ENCODE measurements at places on chromosomes 11 and 22.

DNA sequence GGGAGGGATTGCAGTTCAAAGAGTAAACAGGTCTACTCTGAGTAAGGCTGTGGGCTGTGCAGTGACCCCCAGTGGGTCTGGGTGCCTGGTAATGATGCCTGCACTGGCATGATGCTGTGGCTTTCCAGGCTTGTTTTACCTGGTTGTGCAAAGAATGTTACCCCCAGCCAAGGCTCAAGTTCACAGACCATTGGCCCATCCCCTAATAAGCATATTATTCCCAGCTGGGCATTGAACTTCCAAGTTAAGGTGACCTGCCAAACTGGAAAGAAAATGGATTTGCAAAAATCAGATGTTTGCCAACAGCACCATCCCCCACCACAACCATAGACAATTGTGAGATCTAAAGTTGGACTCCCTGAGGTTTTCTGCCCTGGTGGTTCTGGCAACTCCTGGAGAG is 7.9 kb upstream of the EHF start:
- DNase-seq = no peak

DNA sequence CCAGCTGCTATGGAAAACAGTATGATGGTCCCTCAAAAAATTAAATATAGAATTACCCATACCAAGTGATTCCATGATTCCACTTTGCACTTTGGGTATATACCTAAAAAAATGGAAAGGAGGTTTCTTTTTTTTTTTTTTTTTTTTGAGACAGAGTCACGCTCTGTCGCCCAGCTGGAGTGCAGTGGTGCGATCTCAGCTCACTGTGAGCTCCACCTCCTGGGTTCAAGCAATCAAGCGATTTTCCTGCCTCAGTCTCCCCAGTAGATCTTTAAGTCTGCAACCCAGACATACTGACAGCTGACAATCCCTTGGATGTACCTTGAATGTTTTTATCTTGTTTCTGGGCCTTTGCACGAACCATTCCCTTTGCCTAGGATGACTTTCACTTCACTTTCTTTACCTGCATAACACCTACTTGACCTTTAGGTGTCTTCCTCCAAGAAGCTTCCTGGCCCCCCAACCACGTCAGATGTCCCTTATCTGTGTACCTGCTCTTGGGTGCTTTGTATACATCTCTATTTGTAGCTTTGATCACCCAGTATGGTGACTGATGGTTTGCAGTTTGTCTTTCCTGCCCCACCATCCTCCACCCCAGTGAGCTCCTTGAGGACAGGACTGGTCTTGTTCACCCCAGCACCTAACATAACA is 11.6 kb downstream of the UCP3 start:
- DNase-seq = no peak

- DNase-seq = no peak
Measured at GRCh38 chr11:94211261-94211830, 82.7 kb downstream of the PANX1 start.

- DNase-seq = no peak
Measured at GRCh38 chr11:88297421-88297820, 40.1 kb downstream of the CTSC start.

DNA sequence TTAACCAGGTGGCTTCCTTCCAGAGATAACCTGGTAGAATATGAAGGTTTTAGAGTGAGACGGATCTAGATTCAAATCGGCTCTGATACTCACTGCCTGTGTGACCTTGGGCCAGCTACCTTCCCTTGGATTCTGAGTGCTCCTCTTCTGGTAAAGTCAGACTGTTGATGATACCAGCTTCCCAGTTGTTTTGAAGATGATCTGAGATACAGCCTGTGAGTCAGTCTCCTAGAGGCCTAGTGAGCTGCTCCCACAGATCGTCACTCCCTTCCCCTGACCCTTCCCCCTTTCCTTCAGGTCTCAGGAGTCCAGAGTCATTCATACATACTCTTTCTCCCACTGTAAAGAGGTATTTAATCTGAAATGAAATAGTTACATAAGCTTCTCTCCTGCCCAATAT is 207.8 kb downstream of the GRIK4 start:
- DNase-seq = no peak

GRCh38 chr11:44709281-44709562 is 17.5 kb upstream of the TSPAN18 start:
- no peak for DNase-seq

DNA sequence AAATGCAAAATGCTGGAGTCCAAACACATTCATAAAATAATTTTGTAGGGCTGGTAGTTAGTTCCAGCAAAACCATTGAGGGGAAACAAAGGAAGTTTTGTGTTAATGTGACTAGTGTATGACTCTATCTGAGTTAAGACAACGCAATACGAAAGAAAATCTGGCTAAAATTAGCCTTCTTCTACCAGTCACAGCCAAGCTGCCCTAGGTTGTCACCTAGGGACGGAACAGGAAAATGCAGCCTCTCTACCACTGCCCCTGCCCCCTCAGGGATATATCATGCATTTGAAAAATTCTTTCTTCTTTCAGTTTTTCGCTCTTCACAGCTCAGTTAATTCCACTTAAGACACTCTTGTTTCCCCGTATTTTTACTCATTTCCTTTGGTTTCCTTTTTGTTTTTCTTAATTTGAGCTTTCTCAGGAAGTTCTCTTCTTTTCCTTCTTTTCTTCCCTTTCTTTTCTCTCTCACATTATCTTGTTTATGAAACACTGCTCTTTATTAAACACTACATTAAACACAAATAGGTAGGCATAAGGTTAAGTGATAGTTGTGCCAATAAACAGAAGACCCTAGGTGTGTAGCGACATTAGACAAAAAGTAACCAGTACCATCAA is 30.6 kb downstream of the KIRREL3 start:
- no peak for DNase-seq

GRCh38 chr11:57392066-57392762 is 1.8 kb upstream of the PRG2 start:
- DNase-seq = no peak

DNA sequence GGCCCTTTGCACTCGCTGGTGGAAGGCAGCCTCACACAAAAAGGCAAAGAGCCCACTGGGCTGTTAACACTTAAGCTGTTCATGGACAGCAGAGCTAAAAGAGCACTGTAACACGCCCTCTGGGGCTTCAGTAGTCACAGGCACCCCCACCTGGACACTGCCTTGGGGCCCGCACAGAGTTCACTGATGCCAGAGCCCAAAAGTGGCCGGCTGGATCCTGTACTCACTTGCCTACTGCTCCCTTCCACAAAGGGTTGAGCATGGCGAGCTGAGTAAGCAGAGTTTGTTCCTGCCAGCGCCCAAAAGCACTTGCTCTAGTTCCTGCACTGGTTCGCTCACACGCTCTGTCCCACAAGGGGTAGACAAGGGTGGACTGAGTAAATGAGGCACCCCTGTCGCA is 78.8 kb downstream of the RELT start:
- DNase-seq = no peak

- DNase-seq = no peak
Measured at GRCh38 chr22:40396882-40397281, 26.5 kb downstream of the SGSM3 start.

DNA sequence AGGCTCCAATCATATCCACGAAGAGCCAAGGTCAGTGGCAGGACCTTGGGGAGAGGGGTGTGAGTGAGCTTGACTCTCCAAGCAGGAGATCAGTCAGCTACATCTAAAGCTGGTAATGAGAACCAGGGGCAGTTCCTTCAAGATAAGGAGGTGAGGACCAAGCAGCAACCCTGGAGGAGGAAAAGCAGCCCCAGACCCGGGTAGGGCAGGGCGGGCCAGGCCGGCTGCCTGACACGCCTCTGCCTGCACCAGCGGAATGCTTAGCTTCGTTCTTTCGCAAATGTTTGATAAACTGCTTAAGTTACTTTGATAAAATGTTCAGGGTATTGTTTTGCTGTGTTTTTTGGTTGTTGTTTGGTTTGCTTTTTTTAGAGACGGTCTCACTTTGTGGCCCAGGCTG is 18.7 kb upstream of the FADD start:
- DNase-seq = no peak

DNA sequence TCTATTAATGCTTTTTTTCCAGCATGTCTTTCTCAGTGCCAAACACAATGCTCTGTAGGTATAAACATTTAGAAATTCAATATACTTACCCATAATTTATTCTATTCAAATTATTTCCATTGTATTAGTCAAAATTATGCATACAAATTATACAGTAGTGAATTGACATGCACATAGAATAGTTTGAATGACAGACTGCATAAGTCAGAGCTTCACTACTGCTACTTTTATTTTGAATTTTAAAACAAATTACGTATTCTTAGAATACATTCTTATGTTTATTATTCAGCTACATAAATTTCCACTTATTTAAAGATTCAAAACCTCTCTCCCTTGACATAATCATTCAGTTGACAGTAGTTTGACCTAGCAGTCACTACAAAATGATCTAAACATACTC is 808.0 kb upstream of the CCDC179 start:
- no peak for DNase-seq

- DNase-seq = no peak
Measured at GRCh38 chr22:28589102-28589750, 90.4 kb downstream of the TTC28 start.

DNA sequence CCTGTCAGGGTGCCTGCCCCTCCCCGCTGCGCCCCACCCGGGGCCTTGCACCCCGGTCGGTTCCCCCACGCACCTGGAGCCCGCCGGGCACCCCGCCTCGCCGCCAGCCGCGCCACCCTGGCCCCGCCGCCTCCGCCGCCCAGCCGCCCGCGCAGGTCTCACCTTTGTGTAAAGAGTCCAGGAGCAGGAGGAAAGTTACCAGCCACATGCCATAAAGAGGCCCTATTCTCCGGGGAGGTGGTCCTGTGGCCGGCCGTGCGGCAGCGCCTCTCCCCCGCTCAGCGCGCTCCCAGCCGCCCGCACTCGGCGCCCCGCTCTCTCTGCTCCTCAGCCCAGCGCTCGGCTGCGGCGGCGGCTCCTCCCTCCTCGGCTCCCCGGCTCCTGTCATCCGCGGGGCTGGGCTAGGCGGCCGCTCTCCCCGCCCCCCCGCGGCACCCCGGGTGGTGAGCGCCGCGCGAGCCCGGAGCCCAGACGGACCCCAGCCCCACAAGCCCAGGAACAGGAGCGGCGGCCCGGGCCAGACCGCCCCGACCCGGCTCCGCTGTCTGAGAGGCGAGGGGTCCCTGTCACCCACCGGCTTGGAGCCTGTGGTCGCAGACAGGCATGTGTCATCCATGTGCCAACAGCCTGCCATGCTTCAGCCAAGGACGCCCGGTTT is at the start of gene DSCAML1:
Gene DSCAML1, minus strand, starts transcription at position 345 of the 658 bp plus-strand sequence. Its CDS starts 137 bp downstream, at position 208.
- peak; percentile 42 for DNase-seq

DNA sequence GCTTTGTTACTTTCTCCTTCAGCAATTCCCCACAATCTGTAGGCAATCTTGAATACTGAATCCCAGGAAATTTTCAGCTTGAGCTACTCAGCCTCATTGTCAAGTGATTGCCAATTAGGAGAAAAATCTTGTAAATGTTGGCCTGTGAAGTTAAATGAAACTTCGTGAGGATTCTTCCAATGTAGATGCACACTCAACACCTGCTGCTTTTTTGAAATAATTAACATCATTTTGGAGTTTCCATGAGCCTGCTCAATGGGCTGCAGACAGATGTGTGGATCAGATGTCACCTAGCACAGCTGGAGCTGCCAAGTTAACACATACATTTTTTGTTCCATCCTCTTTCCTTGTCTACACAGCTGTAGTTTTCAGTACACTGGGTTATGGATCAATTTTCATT is 645.6 kb upstream of the LUZP2 start:
- DNase-seq = no peak

DNA sequence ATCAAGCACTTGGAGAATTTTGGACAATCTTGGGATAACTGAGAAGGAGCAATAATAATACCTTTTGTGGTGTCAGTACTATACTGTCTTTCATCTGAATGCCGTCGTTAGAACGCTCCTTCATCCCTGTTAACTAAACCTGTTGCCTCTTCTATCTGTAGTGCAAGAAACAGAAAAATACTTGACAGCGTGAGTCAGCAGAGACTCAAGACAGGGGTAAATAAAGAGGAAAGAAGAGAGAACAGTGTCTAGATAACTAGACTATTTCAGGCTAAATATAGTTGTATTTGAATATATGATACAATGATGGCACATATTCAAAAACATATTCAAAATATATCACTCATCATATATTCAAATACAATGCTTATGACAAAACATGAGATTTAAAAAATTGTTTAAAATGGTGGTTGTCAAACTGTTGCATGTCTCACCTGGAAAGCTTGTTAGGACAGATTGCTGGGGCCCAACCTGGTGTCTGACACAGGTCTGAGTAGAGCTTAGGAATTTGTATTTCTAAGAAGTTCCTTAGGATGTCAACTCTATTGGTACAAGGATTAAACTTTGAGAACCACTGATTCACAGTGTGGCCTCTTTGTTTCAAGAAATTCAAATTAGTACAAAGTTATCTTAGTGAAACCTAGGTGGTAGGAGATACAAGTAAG is 17.4 kb downstream of the OOSP4A start:
- no peak for DNase-seq

GRCh38 chr11:128133501-128133900 is 453.9 kb downstream of the ETS1 start:
- no peak for DNase-seq

DNA sequence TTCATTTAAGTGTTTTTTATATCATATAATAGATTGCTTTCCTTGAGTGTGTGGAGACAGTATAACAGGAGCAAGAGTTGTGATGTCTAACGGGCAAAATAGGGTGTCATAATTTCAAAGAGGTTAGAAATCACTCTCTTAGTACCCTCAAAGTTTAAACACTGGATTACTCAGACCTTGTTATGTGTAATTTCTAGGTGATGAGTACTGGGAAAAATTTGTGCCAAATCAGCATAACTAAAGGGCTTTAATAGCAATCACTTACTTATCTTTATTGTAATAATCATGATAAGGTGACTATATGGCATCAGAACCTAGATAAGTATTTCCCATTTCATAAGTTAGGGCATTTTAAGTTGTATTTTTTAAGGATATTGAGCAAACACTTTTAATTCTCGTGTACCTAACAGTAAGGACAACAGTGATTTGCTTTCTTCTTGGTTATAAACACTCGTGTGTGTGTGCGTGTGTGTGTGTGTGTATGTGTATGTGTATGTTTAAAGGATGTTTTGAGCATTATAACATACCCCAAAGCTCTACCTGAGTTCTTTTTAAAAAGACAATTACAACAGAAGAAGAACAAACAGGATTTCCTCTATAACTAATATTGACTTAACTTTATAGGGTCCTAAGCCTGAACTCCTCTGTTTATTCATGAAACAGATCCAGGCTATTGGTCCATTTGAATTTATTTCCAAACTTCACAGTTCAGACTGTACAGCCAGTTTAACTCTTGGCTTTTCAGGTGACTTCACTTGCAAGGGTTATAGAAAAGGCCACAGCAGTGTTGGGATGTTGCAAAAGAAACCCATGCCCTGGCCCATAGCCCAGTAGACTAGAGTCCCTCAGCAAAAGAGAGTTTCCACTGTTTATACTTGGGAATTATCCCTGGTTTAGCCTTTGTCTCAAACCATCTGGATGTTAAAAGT is 23.7 kb upstream of the PDE3B start:
- no peak for DNase-seq

DNA sequence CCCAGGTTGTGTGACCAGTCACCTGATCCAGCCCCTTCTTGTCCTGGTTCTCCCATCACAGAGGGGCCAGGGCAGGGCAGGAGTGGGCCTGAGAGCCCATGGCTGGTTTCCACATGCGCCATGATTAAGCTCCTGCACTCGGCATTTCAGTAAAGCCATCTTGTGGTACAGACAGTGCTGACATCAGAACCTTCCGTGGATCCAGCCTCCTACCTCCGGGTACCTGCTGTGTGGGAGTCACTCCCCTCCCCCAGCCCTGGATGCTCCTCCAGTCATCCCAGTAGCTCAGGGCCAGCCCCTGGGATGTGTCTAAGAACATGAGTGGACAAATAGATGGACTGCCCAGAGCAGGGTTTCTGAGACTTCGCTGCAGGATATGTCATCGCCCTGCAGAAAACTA is 22.1 kb upstream of the MGAT3 start:
- DNase-seq = no peak

GRCh38 chr11:104908186-104908531 is 9.9 kb upstream of the CASP12 start:
- no peak for DNase-seq

All from stimulated activated CD4-positive, alpha-beta T cell treated with anti-CD3 and anti-CD28 coated beads, Interleukin-15, amount 100 ng/mL, for 1 hour (primary cell).